NCI-H187 (cell line): ENCODE measurements at places on chromosomes 12 and 14.

- DNase-seq = no peak
These were observed 10.5 kb downstream of the AKT1 start for GRCh38 chr14:104784846-104785707.

DNA sequence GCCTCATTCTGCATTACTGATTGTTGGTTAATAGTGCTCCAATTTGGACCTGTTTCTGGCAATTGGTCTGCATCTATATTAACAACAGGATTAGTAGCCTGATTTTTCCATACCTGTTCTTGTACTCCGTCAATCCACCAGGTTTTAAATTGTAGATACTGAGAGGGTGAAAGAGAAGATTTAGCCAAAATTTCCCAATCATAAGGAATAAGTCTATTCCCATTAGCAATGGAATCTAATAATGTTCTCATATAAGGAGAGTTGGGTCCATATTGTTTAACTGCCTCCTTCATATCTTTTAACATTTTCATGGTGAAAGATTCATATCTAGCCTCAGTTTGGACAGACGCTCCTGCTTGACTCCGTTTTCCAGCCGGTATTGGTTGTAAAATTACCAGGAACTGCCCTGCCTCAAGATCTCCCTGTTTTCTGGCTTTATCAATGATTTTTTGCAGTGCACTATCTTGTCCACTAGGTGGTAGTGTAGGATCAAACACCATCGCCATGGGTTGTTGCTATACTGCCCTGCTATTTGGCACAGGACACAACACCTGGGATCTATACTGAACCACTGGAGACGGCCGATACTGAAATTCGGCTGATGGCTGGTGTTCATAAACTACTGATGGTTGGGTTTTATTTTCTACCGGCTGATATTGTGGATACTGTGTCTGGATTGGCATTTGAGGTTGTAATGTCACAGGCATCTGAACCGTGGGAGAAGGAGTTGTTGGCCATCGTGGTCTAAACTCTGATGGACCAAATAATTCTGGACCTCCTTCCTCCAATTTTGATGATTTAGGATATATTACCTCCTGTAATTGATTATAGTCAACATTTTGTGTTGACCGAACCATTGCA is 25.2 kb downstream of the DHRS4L2 start:
- DNase-seq = peak; percentile 54

DNA sequence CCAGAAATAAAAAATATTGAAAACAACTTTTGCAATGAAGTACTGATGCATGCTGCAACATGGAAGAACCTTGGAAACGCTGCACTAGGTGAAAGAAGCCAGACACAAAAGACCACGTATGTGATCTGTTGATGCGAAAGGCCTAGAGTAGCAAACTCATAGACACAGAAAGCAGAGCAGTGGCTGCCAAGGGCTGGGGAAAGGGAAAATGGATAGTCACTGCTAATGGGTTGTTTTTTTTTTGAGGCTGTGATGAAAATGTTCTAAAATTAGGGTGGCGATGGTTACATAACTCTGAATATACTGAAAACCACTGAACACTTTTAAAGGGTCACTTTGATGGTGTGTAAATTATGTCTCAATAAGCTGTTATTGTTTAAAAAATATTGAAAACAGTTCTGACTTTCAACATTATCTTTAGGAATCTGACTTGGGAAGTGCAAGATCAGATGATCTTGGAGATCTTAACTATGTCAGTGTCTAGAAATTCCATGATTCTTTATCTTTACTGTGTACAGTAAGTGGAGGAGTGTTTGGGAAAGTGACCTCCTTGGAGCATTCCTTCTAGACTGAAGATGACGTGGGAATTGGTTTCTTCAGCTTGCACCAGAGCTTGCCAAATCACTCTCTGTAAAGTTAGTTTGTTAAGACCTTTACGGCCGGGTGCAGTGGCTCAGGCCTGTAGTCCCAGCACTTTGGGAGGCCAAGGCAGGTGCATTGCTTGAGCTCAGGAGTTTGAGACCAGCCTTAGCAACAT is 12.4 kb downstream of the MLXIP start:
- DNase-seq = no peak

GRCh38 chr12:112170376-112170775 is 45.0 kb downstream of the TRAFD1 start:
- no peak for DNase-seq

GRCh38 chr14:56081139-56081538 is 37.1 kb upstream of the PELI2 start:
- no peak for DNase-seq

- DNase-seq = no peak
These were observed 16.7 kb downstream of the CNIH1 start for GRCh38 chr14:54424479-54424901.

GRCh38 chr12:116121453-116121871 is 156.0 kb downstream of the MED13L start:
- no peak for DNase-seq

GRCh38 chr12:93441081-93441616 is 598 bp downstream of the UBE2N start:
- DNase-seq = no peak

GRCh38 chr14:83147006-83147405 is 1613.4 kb upstream of the SEL1L start:
- no peak for DNase-seq

DNA sequence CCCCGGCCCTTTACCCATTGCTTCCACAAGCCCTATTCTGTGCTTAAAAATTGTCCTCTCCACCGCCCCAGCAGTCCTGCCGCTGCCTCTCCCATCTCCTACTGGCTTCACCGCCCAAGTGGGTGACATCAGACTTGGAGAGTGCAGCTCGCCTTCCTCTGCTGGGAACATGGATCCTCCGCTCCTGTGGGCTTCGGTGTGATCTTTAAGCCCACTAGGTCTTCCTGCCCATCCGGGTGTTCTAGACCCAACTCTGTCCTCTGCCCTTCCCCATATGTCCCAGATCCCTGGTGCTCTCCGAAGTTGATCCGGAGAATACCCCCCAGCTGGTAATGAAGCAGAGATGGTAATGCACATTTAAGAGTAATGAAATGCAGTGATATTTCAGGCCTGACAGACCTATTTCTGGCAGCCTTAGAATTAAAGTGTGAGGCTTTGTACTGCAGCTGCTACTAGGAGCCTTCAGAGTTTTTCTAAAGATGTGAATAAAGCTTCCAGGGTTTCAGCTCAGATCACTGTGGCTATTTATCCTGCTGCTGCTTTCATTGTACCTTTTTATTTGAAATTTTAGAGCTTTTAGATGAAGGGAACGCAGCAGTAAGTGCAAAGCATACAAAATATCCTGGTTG is 22.9 kb upstream of the CTDSP2 start:
- no peak for DNase-seq

GRCh38 chr12:97167598-97167997 is 260.5 kb downstream of the NEDD1 start:
- no peak for DNase-seq

- no peak for DNase-seq
These were observed 21.0 kb upstream of the MIA2 start for GRCh38 chr14:39212693-39213092.

GRCh38 chr12:26642361-26642760 is 190.6 kb downstream of the ITPR2 start:
- no peak for DNase-seq

DNA sequence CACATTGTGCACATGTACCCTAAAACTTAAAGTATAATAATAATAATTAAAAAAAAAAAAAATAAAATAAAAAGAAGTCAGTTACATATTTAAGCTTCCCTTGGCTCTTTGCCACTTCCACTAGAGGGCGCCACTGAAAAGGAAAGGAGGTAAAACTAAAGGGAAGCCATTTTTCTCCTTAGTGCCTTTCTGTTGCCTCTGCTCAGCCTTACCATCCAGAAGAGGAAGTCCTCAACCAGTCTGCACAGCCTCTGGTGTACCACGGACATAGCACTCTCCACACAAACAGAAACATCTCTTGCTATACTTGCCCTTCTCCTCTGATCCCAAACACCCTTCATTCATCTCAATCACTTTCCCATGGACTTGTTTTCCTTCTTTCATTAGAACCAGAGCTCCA is 169.0 kb upstream of the EEA1 start:
- peak; percentile 14 for DNase-seq

DNA sequence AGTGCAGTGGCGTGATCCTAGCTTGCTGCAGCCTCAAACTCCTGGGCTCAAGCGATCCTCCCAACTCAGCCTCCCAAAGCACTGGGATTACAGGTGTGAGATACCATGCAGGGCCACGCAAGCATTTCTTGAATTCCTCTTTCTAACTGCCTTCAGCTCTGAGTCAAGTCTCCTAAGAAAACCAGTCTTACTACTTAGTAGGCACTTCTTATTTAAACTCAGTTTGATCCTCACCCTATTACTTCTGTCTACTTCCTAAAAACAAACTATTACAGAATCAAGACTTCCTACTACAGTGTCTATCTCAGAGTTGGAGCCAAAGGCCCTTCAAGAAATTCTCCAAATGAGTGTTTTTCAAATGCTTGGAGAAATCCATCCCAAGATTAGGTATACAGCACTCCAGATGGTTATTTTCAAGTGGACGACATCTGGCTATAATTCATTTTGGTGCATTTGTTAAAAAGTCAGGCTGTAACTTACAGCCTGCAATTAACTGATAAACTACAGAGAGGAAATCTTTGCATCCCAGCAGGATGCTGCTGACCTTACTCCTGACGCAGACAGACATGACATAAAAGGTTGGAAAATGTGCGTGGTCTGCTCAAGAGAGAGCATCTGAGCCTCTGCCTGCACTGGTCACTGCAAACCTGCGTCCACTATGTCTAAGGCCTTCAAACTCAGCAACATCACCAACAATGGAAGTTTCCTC is 34.7 kb downstream of the SSH1 start:
- DNase-seq = no peak

DNA sequence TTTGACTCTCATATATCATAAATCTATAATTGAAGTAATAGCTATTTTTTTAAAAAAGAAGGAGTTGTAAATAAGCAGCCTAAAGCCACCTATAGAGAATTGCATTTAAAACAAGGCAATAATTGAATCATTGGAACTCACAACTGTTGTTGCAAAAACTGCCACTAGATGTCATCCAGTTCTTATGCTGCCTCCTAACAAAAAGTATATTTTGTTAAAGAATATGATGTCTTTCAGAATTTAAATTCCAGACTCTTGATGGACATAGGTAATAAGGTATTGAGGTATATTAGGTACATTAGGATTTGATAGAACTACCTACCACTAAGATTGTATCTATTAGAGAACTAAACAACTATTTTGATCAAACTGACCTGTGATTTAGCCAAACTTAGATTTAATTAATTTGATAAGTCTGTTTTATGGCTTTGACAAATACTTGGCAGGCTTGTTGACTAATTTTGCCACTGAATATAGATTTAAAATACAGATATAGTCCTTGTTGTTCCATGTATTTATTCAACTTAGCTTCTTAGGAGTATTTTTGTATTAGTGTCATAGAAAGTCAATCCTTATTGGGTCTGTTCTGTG is 401.4 kb downstream of the RPL10L start:
- no peak for DNase-seq

DNA sequence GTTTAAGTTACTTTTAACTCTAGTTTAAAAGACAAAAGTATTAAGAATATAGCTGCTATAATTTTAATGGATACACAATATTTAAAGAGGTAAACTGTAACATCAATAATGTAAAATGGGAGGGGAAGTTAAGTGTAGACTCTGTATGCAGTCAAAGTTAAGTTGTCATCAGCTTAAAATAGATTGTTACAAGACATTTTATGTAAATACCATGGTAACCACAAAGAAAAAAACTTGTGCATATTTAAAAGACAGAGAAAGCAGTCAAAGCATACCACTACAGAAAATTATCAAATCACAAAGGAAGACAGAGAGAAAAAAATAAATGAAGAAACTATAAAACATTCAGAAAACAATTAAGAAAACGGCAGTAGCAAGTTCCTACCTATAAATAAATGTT is 73.3 kb downstream of the CEP128 start:
- no peak for DNase-seq

- DNase-seq = no peak
These were observed 100.2 kb downstream of the B4GALNT3 start for GRCh38 chr12:559906-560455.

- DNase-seq = no peak
These were observed 67.0 kb downstream of the DIP2B start for GRCh38 chr12:50571786-50572185.

GRCh38 chr14:24879661-24880386 is 170.1 kb downstream of the STXBP6 start:
- no peak for DNase-seq

DNA sequence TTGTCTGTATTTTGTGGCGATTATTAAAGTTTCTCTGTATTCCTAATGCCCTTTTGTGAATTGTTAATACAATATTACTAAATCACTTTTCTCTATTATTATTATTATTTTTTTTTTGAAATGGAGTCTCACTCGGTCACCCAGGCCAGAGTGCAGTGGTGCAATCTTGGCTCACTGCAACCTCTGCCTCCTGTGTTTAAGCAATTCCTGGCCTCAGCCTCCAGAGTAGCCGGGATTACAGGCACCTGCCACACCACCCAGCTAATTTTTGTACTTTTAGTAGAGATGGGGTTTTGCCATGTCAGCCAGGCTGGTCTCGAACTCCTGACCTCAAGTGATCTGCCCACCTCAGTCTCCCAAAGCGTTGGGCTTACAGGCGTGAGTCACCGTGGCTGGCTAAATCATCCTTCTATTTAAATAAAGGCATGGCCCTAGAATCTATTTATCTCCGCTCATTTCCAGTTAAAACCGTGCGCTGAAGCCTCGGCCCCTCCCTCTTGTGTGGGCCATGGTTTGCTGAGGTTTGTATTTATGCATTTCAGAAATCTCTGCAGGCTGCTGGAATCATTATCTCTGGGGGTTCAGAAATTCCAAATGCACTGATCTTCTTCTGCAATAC is 1136.4 kb upstream of the TMEM132C start:
- DNase-seq = no peak

- DNase-seq = no peak
These were observed 7.7 kb upstream of the NRL start for GRCh38 chr14:24122416-24122815.

DNA sequence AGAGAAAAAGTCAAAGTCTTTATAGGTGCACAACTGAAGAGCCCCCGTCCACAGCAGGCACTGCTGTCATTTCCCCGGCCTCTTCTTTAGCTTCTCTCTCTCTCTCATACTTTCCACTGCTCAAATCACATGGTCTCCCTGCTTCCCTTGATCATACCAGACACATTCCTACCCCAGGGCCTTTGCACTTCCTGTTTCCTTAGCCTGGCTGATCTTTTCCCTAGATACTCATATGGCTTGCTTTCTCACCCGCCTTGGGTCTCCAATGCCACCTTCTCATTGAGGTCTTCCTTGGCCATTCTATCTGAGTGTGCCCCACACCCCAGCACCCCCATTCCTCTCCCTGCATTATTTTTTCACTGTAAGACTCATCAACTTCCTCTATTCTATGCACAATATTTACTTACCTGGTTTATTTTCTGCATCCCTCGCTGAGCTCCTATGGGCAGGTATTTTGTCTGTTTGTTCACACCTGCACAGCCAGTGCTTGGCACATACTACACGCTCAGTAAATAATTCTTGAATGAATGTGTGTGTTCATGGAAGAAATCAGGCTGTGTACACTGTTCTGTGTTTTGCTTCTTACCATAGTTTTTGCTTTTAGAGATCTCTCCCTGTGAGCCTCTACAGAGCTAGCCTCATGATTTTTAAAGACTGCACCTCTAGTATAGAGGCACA is 31.9 kb downstream of the SERPINA1 start:
- no peak for DNase-seq
